ENCODE measurements at places on chromosomes 11 and 22. TPM values are rescaled to one million over a fixed set of nuclear protein-coding genes. Genes with fewer than 3 reads are reported as not detected.

The GSTT4 gene
- polyA plus RNA-seq = not detected

The MUC6 gene
- polyA plus RNA-seq = 10.6 TPM

The GUCY1A2 gene
- polyA plus RNA-seq = 1.1 TPM

The TMEM223 gene
- polyA plus RNA-seq = 19.9 TPM

The KRTAP5-9 gene
- polyA plus RNA-seq = not detected

The CARD18 gene
- not detected for polyA plus RNA-seq

The CBLIF gene
- 0.03 TPM for polyA plus RNA-seq

The MPST gene
- polyA plus RNA-seq = 179 TPM

The NEU3 gene
- 3.1 TPM for polyA plus RNA-seq

The OSBPL5 gene
- 9.5 TPM for polyA plus RNA-seq

The GAS2L1 gene
- 20.0 TPM for polyA plus RNA-seq

The HPS4 gene
- polyA plus RNA-seq = 9.8 TPM

The MB gene
- 16.2 TPM for polyA plus RNA-seq

Measured in adipose tissue (tissue), 3 donors.